Psoas muscle (tissue), 8 donors: ENCODE measurements at places on chromosomes 16 and 17. TPM values are rescaled to one million over a fixed set of nuclear protein-coding genes. Genes with fewer than 3 reads are reported as not detected.

DNA sequence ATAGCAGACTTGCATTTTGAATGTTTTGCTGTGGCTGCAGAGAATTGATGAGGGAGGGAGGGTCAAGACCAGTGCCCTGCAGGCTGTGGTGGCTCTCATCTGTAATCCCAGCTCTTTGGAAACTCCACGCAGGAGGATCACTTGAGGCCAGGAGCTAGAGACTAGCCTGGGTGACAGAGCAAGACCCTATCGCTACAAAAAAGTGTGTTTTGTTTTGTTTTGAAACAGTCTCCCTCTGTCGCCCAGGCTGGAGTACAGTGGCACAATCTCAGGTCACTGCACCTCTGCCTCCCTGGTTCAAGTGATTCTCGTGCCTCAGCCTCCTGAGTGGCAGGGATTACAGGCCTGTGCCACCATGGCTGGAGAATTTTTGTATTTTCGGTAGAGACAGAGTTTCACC is 1.9 kb upstream of the UBE2G1 start:
- no peak overlapping the region for H3K4me3 ChIP-seq
- H3K4me1 ChIP-seq: peaks cover 6% of the 10 kb centered on the region
- no peak for DNase-seq
- no peak overlapping the region for H3K27ac ChIP-seq

GRCh38 chr17:83062011-83062817 is 17.2 kb upstream of the METRNL start:
- H3K36me3 ChIP-seq: no peaks in the 10 kb centered on the region
- no peak overlapping the region for H3K4me3 ChIP-seq
- peak; percentile 40 for DNase-seq
- H3K27ac ChIP-seq: no peak overlapping the region
- peaks cover 11% of the 10 kb centered on the region for H3K4me1 ChIP-seq

GRAP gene
- 2.2 TPM for total RNA-seq

TNFRSF13B gene
- not detected for total RNA-seq

UNK gene
- 8.2 TPM for total RNA-seq

RNF222 gene
- not detected for total RNA-seq

DNA sequence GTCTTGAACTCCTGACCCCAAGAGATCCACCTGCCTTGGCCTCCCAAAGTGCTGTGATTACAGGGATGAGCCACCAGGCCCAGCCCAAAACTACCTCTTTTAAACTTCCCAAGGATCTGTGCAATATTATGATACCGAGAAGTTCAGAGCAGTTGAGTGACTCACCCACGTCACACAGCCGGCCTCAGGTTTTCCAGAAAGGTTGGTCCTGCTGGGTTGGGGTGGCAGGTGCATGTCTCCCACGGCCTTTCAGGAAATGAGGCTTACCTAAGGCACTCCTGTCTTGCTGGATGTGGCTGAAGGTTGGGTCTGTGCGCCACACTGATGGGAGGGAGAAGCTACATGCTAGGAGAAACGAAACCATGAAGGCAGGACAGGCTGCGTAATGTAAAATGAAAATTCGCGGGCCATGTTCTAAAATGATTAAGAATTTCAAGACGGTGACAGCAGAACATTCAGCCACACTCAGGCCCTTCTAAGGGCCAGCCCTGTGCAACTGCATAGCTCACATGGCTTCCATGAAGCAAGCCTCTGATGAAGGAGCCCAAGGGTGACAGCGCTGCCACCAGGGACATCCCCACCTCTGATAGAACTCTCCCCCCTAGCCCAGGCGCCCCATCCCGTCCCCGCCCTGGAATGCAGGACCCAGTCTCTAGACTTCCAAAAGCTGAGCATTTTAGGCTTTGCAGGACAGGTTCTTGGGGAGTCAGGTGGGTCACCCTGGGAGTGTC is 6.6 kb upstream of the GLIS2 start:
- peaks cover 9% of the 10 kb centered on the region for H3K27me3 ChIP-seq
- no peaks in the 10 kb centered on the region for H3K36me3 ChIP-seq
- no peak overlapping the region for H3K4me3 ChIP-seq

SEPTIN12 gene
- total RNA-seq: not detected

ARL4D gene
- total RNA-seq: 0.69 TPM

DNA sequence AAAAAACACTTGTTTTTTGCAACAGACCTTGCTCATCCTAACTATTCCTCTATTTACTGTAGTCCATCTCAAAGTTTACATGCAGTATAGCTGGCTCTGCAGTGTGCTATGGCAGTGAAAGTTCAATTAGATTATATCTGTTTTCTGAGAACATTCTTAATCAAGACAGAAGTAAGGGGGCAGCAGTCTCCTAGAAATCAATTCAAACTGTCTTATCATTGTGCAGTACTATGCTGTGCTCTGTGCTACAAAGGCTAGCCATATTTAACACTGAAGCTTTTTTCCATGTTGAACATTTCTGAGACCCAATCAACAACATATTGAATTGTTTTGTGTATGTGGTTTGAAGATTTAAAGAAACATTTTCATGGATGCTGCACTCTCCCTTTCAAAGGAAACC is 11.4 kb downstream of the NETO2 start:
- DNase-seq: no peak
- H3K4me1 ChIP-seq: no peaks in the 10 kb centered on the region
- no peaks in the 10 kb centered on the region for H3K27me3 ChIP-seq
- no peak overlapping the region for H3K4me3 ChIP-seq
- no peaks in the 10 kb centered on the region for H3K36me3 ChIP-seq

DNA sequence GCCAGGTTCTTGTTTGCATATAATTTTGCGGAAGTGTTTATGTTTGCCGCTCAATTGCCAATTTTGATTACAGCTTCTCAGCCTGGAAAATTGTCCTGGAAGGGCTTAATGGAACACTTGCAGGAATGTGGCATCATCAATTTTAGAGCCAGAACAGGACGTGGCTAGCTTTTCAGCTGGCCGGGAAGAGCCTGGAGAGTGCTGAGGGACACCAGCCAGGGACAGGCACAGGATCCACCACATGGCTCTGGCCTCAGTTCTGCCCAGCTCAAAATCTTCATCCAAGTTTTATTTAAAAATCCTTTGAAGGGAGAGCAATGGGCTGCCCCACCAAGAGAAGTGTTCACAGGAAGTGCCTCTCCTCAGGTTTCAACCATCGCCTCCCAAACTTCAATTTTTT is 287.2 kb upstream of the HSBP1 start:
- no peak for DNase-seq
- no peaks in the 10 kb centered on the region for H3K27me3 ChIP-seq
- peaks cover 10% of the 10 kb centered on the region for H3K4me1 ChIP-seq
- no peaks in the 10 kb centered on the region for H3K36me3 ChIP-seq
- H3K27ac ChIP-seq: no peak overlapping the region

CDC42EP4 gene
- total RNA-seq: 24.4 TPM

DNA sequence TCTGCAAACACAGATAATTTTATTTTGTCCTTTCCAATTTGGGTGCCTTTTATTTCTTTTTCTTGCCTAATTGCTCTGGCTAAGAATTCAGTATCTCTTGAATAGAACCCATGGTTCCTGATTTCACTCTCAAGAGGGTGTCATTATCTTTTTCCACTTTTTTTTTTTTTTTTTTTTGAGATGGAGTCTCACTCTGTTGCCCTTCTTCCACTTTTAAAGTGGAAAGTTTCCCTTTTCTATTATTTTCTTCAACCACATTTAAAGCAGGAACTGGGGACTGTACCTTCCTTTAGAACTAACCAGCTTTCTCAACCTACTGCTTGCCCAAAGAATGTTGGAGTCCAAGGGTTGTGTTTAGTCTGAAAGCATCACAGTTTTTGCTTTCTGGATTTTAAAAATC is 31.1 kb downstream of the SLFN11 start:
- H3K4me1 ChIP-seq: peaks cover 9% of the 10 kb centered on the region
- peaks cover 24% of the 10 kb centered on the region for H3K27me3 ChIP-seq
- H3K27ac ChIP-seq: no peak overlapping the region
- DNase-seq: no peak
- H3K36me3 ChIP-seq: no peaks in the 10 kb centered on the region

- H3K27me3 ChIP-seq: no peaks in the 10 kb centered on the region
- no peaks in the 10 kb centered on the region for H3K4me1 ChIP-seq
- H3K27ac ChIP-seq: no peak overlapping the region
- DNase-seq: no peak
- no peaks in the 10 kb centered on the region for H3K36me3 ChIP-seq
- no peak overlapping the region for H3K4me3 ChIP-seq
Measured at GRCh38 chr17:76912421-76913164, 44.4 kb downstream of the MGAT5B start.

DNA sequence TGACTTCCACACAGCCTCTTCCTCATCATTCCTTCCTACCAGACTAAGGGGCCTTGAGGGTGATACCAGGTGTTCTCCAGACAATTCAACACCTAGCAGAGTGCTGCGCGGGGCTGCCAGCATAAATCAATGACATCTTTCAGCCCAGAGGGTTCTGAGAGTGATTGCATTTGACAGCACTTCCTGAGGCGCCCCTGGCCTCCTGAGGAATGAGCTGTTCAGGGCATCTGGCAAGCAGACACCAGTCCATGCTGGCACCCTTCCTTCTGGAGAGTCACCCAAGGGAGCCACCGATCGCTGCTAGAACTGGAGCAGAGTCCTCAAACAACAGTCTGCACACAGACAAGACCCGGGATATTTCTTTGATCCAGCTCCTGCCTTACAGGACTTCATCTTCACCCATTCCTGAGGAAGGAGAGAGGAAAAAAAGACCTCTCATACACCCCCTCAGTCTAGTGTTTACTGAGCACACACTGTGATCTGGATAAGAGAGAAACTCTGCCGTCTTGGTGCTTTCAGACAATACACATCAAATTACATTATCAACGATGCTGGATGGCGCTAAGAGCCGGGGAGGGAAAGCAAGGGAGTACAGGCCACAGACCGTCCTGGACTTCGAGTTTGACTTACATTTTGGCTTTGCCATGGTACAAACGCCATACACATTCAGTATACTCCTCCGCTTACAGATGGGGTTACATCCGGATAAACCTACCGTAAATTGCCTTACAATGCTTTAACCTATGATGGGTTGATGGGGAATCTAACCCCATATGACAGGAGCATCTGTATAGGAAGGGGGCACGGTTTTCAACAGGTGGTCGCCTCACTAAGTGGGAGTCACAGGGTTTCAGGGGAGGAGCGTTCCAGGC is 23.0 kb downstream of the NPTX1 start:
- peak overlapping the region; percentile 79 for H3K4me3 ChIP-seq
- peak overlapping the region; percentile 98 for H3K27ac ChIP-seq
- DNase-seq: no peak

TP53TG3B gene
- not detected for total RNA-seq

- DNase-seq: peak; percentile 60
- no peaks in the 10 kb centered on the region for H3K36me3 ChIP-seq
- peak overlapping the region; percentile 75 for H3K27ac ChIP-seq
- peaks cover 8% of the 10 kb centered on the region for H3K4me1 ChIP-seq
- H3K27me3 ChIP-seq: no peaks in the 10 kb centered on the region
- no peak overlapping the region for H3K4me3 ChIP-seq
Measured at GRCh38 chr16:477301-478157, 50.0 kb upstream of the CAPN15 start.

DNA sequence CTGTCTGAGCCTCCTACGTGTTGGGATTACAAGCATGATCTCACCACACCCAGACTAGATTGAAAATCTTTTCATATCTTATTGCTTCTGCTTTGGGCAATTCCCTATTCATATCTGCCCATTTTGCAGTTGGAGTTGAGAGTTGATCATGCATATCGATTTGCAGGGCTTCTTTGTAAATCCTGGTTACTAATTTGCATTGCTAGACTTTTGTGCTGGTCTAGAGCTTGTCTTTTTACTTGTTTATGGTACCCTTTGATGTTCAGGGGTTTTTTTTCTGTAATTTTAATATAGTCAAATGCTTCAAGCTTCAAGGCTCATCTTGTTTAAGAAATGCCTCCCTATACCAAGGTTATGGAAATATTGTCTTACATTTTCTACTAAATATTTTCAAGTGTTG is 23.5 kb upstream of the CMIP start:
- no peaks in the 10 kb centered on the region for H3K36me3 ChIP-seq
- no peak overlapping the region for H3K4me3 ChIP-seq
- DNase-seq: no peak
- no peaks in the 10 kb centered on the region for H3K4me1 ChIP-seq

GINS2 gene
- 1.6 TPM for total RNA-seq

GRCh38 chr16:48497129-48497528 is 111.9 kb upstream of the SIAH1 start:
- H3K27ac ChIP-seq: no peak overlapping the region
- no peak for DNase-seq
- H3K27me3 ChIP-seq: no peaks in the 10 kb centered on the region
- peaks cover 16% of the 10 kb centered on the region for H3K4me1 ChIP-seq
- H3K36me3 ChIP-seq: no peaks in the 10 kb centered on the region
- no peak overlapping the region for H3K4me3 ChIP-seq

- H3K36me3 ChIP-seq: peaks cover 21% of the 10 kb centered on the region
- peak; percentile 80 for DNase-seq
- peaks cover 44% of the 10 kb centered on the region for H3K4me1 ChIP-seq
- peak overlapping the region; percentile 64 for H3K4me3 ChIP-seq
Measured at GRCh38 chr17:42683407-42684034, 1.2 kb downstream of the CNTNAP1 start.

- peaks cover 37% of the 10 kb centered on the region for H3K4me1 ChIP-seq
- peak within 1 kb of the TSS; percentile 96 for H3K27ac ChIP-seq
- DNase-seq: peak; percentile 96
Measured at GRCh38 chr17:81295031-81295675, at the start of gene SLC38A10. Gene SLC38A10 (minus strand): TSS chr17:81295307. CDS start chr17:81294921, 386 bp downstream.

DNA sequence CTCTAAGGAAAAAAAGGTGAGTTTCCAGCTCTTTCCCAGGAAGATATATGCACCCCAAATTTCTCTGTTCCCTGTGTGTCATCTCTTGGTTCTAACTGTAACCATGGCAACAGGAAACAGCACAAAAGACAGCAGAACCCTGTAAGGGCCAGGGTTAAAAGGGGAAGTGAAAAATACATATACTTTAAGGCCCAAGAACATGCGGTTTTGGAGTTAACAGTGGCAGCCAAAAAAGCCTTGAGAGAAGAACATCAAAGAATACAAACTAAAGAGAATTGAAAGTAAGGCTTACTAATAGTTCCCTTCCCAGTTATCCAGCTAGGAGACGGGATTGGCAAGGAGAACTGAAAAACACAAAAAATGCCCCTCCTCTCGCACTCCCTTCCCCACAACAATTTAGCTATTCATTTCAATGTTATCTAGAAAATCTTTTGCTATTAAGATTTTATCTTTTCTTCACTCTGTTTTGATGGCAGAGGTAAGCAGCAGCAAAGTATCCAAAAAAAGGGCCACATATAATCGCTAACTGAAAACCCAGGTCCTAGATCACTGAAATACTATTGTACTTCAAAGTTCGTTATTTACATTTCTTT is 1.5 kb downstream of the SPOP start:
- no peaks in the 10 kb centered on the region for H3K27me3 ChIP-seq
- DNase-seq: no peak
- peaks cover 45% of the 10 kb centered on the region for H3K4me1 ChIP-seq
- peak overlapping the region; percentile 69 for H3K4me3 ChIP-seq

GRCh38 chr17:57289613-57290012 is 33.3 kb downstream of the MSI2 start:
- H3K36me3 ChIP-seq: no peaks in the 10 kb centered on the region
- no peak for DNase-seq
- H3K4me3 ChIP-seq: peak overlapping the region; percentile 52
- no peaks in the 10 kb centered on the region for H3K27me3 ChIP-seq
- peak overlapping the region; percentile 91 for H3K27ac ChIP-seq

OR2C1 gene
- not detected for total RNA-seq
